Stimulated activated CD8-positive, alpha-beta memory T cell treated with anti-CD3 and anti-CD28 coated beads, Interleukin-4, amount 100 ng/mL, for 4 hours (primary cell): ENCODE measurements at places on chromosomes 12 and 14.

DNA sequence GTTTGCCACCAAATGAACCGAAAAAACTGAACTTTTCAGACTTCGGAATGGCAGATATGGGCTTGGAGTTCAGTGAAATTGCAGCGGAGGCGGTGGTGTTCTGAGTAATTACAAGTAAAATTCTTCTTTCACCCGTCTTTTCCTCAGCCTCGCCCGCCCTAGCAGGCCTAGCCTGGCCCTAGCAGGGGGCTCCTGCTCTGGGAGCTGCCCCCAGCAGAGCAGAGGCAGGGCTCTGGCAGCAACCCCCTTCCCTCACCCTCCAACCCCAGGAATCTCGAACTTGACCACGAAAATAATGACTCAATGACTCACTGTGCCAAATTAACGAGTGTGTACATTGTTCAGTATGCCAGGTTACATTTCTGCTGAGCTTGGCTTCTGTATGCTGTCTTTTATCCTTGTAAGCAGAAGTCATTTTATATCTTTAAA is 1.1 kb downstream of the PAPLN start:
- no peak for DNase-seq

DNA sequence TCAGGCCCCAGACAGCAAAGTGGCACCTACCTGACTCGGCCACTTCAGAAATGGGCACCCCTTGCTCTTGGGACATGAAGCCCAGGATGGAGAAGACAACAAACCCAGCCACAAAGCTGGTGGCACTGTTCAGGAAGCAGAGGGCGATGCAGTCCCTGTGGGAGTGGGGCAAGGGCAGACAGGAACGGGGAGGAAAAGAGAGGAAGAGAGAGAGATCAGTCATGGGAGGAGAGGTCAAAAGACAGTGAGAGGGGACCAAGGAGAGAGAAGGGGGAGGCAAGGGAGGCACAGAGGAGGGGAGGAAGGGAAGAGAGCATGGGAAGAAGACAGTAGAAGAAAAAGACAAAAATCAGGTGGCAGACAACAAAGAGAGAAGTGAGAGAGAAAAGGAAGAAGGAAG is 16.6 kb downstream of the SLC6A12 start:
- no peak for DNase-seq

GRCh38 chr12:15823360-15824128 is 34.4 kb upstream of the EPS8 start:
- no peak for DNase-seq

DNA sequence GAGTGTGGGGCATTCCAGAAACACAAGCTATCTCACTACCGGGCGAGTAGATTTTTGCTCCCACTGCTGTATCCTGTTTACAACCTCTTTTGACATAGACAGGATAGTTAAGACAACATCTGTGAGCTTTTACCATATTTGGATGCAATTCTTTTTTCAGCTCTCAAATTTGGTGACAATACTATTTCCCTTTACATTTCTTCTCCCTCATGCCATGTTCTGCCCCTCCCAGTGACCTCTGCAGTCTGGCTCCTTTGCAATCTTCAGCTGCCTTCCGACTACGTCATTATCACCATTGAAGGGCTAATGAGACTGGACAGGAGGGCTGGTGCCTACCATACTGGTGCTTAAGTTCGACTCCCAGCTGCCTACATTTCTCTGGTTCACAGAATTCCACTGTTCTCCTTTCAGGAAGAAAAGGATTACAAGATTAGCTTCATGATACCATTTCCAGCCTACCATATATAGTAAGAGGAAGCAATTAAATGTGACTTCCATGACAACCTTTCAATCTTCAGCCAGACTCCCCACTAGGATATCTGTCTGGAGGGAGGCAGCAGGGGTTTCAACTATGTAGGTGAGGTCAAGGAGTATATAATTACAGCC is 251.6 kb downstream of the PHLDA1 start:
- no peak for DNase-seq

- no peak for DNase-seq
These were observed 25.1 kb upstream of the ZNF268 start for GRCh38 chr12:133156125-133156690.

DNA sequence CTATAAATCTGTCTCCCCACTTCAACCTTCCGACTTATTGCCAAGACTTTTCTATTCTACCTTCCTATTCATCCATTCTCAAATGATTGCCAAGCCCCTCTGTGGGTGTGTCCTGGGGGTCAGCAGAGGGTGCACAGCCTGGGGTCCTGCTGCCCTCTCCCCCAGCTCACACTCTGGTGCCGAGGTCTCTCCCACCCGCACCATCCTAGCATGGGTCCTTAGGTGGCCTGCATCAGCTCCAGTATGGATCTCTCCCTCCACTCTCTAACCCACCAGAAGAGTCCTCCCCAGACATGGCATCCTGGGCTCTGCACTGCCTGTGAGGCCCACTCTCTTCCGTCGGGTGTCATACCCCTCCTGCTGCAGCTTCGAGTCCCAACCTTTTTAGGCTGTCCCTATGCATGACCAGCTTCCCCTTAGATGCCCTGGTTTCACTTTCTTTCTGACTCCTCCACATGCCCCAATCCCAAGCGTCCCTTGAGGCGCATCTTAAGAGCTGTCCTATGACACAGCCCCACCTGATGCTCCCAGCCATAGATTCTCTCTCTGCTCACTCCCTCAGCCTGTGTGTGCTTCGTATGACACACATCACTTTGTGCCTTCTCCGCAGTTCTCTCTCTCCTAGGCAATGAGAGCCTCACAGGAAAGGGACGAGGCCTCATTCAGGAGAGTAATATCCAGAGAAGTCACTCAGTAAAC is 43.9 kb downstream of the GIT2 start:
- DNase-seq: no peak

DNA sequence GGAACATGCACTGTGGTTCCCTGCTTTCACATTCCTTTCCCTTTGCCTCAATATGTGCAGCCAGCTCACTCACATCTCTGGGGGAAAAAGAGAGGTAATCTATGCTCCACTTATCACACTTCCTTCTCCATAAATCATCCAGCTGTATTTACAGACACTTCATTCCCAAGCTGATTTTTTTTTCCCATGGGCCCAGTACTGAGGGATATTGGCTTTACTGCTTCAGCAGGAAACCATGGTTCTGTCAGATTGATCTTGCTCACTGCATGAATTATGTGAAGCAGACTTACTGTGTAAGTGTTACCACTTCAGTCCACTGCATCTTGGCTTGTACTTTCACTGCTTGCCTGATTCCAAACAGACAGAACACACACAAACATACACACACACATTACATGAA is 555.6 kb downstream of the CCER1 start:
- DNase-seq: no peak

DNA sequence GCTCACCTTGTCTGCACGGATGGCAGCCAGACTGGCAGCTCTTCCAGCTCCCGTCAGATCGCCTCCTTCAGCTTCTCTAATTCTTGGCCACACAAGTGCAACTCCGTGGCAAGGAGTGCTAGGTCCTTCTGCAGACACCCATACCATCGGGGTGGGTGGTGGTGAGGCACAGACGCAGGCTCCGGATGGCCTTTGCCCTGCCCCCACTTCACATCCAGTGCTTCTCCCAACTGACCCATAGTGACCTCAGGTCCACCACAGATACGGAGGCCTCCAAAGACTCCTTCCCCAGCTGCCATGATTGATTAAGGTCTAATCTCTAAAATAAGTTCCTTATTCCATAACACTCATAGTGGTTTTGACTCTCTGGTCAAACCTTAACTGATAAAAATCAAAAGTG is 19.9 kb upstream of the CD27 start:
- no peak for DNase-seq

DNA sequence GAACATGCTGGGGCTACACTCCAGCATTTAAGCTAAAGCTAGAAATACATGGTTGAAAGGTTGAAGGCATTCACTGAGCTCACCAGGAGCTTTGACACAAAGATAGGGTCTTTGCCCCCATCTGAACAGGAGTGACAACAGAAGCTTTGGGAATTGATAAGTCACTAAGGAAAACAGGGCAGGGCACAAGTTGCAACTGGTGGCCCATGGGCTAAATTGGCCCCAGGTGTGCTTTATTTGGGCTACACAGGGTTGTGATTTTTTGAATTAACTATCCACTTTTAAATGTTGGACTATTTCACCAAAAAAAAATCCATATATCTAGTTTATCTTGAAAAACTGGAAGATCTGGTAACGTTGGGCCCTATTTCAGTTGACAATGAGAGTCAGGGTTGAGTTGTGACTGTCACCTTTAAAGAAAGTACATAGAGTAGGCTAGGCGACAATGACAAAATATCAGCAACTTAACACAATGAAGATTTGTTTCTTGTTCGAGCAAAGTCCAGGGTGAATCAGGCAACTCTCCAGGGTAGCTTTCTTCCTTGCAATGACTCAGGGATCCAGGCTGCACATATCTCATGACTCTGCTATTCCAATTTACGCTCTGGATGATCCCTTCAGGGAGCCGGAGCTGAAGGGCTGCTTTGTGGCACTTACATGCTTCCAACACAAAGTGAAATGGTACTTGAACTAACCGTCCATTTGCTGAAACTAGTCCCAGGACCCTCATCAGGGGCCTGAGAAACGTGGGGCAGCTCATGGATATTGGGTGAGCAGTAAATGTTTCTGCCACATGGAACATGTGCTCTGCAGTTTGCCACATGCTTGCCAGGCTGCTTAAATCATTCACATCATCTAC is 13.3 kb upstream of the EIF4B start:
- DNase-seq: no peak

GRCh38 chr12:123845881-123846280 is 83.8 kb downstream of the DNAH10 start:
- DNase-seq: no peak

DNA sequence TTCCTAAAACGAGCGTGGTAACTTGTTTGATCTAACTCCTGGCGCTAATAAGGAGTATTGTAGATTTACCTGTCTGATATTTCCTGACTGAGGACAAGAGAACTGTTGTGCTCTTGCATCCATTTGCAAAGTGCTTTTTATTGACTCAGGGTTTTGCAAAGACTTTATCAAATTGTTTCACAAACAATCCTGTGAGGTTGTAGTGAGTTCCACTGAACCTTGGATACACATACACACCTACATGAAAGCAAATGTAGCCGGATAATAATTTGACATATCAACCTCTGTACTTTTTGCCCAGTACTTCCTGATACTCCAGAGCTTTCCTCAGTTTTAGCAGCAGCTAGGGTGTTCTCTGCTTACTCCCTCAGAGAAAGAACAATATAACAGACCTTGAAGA is 6.7 kb upstream of the PTGER2 start:
- DNase-seq: no peak

- DNase-seq: no peak
These were observed 46.3 kb downstream of the PTCSC3 start for GRCh38 chr14:36130186-36130585.

DNA sequence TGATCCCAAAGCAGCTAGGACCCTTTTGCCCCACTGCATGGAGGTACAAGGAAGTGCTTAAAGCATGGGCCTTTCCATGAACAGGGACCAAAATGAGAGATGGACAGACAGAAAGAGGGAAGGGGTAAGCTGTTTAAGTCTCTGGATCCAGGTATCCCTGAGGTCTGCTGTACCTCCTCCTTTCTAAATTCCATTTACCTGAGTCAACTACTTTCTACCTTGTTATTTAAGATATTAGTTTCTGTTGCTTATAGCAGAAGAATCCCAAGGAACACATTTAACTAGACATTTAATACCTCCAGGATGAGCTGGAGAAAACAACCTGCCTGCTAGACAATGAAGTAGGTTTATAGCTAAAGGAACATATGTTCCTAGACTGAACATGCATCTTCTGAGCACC is 157.6 kb upstream of the TMCC3 start:
- DNase-seq: no peak

GRCh38 chr12:31618228-31619025 is 27.5 kb upstream of the DENND5B start:
- DNase-seq: no peak

GRCh38 chr14:59450716-59451115 is 14.5 kb downstream of the GPR135 start:
- DNase-seq: no peak

GRCh38 chr12:130435331-130435730 is 97.6 kb downstream of the PIWIL1 start:
- DNase-seq: no peak
